ENCODE measurements at places on chromosomes 12 and 14.
A peak's percentile ranks its signal among the peaks of the same experiment; 100 is the strongest.

GRCh38 chr12:110403146-110403975 lies at the start of gene ANAPC7:
TSS of gene ANAPC7 (minus strand) at chr12:110403708. CDS start at chr12:110403627, 81 bp downstream.
- peak; percentile 96 for DNase-seq

DNA sequence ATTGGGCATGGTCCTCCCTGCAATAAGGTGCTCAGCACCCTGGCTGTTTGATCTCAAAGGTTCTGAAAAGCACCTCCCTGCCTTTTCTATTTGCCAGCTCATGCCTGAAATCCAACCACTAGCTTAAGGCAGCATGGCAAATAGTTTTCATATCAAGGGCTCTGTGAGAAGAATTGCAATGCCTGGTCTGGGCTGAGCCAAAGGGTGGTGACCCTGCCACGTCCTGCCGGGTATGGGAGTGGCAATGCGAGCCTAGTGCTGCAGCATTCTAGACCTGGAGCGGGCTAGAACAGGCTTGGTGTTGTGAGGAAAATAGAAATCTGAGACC lies 2.3 kb upstream of the SCNN1A start:
- no peak for DNase-seq

DNA sequence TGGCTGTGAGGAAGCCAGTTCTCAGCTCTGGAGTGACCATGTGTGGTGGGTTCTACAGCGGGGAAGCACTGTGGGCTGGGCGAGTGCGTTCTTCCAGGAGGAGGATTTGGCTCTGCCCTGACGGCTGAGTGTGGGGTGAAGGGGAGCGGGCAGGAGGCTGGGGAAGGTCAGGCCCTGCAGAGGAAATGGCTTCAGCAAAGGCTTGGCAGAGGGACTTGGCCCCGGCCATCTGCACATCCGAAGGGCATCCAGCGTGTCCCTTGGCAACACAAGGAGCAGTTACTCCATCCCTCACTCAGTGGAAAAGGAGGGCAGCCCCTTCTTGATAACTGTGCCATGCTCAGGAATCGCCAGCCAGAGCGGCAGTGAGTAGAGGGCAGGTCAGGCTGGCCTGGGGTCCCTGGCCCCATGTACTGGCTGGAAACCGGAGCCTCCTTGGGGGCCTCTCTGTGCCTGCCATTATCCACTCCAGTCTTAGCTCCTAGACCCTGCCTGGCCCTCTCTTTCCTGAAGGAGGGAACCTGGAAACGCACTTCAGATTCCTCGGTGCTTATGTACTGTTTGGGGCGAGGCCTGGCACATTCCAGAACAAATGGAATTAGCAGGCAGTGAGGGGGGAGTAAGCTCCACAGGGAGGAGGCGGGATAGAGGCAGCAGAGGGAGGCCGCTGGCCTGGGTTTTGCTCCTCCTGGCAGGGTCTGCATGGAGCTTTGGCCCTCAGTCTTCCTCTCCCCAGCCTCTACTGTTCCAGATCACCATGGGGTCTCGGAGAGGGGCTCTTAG lies 133.6 kb upstream of the NCOR2 start:
- peak; percentile 94 for DNase-seq

DNA sequence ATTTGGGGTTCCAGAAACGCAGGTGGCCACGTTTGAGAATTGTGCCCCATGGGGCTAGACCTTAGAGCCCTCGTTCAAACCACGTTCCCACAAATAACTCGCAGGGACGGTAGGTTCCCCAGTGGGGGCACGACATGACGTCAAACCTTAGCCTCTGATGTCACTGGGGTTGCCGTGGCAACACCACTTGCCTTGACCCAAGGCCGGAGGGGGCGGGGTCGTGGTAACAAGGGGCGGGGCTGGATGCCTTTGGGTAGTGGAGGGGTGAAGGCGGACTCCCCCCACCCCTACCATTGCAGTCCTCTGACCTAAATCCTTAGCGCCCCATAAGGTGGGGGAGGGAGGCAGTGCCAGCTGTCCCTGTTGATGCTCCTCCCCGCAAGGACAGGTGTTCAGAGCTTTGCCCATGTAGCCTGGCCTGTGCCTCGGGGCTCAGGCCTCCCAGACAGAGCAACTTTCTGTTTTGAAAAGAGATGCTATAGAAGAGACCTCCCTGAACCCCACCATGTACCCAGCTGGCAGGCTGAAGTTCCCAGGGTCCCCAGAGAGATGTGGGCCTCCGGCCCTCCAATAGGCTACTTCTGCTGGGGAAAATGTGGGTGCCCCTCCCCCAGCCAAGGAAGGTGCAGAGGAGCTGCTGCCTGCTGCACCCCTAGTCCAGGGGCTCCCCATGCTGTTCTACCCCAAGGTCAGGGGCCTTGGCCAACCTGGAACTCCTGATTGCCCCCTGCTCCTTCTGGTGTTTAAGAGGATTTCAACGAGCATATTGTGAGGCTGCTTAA lies 1.9 kb downstream of the FAM222A start:
- DNase-seq = no peak

- DNase-seq = no peak
Observed at GRCh38 chr12:517538-517937, 57.8 kb downstream of the B4GALNT3 start.

DNA sequence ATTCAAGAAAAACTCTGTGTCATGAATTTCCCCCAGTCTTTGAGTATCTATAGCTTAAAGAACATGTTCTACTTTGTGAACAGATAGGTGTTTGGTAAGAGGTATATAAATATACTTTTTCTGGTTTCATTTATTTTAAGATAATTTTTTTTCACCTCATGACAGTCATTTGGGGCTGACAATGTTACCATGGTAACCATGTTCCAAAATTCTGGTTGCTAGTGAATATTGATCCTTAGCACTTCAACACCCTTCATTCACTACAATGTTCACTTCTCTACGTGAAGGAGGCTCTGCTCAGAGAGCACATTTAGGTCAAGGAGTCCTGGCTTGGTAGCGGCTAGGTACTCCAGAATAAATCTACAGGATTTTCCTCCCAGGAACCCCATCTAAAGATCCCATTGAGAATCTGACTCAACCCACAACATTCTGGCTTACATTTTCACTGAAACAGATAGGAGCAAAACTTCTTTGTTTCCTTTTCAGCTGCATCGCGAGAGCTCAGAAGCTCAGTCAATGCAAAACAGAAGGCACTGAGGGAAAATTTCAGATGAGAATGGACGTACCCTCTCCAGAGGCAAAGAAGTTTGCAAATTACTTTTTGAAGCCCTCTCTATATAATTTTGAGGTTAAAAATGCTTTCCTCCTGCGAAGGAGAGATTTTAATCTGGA lies 93.6 kb downstream of the ARF6 start:
- DNase-seq = no peak
